Calu3 (cell line): ENCODE measurements at places on chromosomes 6 and 20. TPM values are rescaled to one million over a fixed set of nuclear protein-coding genes. Genes with fewer than 3 reads are reported as not detected.

ERVFRD-1 gene
- total RNA-seq: not detected in 2 replicates

HFE gene
- total RNA-seq: 24.9 and 27.1 TPM in 2 replicates

FOXQ1 gene
- total RNA-seq: 46.1 and 51.0 TPM in 2 replicates

INSM1 gene
- total RNA-seq: not detected in 2 replicates

ASIP gene
- not detected in 2 replicates for total RNA-seq

LBP gene
- not detected in 2 replicates for total RNA-seq
